Esophagus mucosa (tissue), 1 donor: ENCODE measurements at places on chromosomes 2 and 18. TPM values are rescaled to one million over a fixed set of nuclear protein-coding genes. Genes with fewer than 3 reads are reported as not detected.

GRCh38 chr2:17879137-17879912 lies 858 bp downstream of the KCNS3 start:
- ATAC-seq: peak; percentile 79

DNA sequence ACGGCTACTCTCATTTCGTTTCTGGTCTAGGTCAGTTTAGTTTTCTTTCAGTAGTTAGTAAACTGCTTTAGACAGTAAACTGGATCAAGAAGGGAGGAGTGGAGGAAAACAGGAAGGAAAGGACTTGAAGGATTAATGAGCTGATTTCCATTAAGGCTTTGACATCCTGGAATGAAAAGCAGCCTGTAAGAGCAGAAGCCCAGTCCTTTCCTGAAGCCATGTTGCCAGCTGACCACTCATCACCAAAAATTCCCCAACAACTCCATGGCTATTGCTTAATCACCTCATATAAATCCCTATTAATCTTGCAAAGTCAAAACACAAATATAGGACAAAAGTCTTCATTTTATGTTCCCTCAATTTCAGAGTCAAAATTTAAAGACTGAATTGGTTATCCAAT lies 113.7 kb upstream of the ZFP36L2 start:
- ATAC-seq: no peak

GRCh38 chr2:192416060-192416459 lies 221.3 kb upstream of the TMEFF2 start:
- peak; percentile 45 for ATAC-seq

GRCh38 chr18:79931475-79931874 lies 20.0 kb downstream of the SLC66A2 start:
- no peak for ATAC-seq

DNA sequence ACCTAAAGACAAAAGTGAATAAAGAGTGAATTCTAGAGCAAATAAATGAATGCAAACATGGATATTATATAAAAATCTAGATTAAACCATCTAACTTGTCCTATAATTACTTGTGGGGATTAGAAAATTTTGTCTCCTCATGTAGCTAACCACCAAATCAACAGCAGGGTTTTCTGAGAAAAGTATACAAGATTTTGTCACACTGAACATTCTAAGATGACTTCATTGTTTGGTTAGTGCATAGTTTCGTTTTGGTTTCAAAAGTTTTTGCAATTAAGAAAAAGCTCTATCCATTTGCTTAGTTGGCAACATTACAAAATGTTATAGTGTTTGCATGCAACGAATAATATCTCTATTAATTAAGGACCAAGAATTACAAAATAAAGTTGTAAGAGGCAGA lies 125.0 kb downstream of the LRP2 start:
- ATAC-seq: no peak

- ATAC-seq: no peak
These were observed 57.8 kb downstream of the SPRED2 start for GRCh38 chr2:65374575-65374974.

GRCh38 chr2:8514796-8515758 lies 166.8 kb upstream of the ID2 start:
- peak; percentile 25 for ATAC-seq

- peak; percentile 58 for ATAC-seq
These were observed 4.9 kb downstream of the UCN start for GRCh38 chr2:27303093-27304025.

GRCh38 chr2:230583581-230583980 lies 129.1 kb upstream of the CAB39 start:
- no peak for ATAC-seq

DNA sequence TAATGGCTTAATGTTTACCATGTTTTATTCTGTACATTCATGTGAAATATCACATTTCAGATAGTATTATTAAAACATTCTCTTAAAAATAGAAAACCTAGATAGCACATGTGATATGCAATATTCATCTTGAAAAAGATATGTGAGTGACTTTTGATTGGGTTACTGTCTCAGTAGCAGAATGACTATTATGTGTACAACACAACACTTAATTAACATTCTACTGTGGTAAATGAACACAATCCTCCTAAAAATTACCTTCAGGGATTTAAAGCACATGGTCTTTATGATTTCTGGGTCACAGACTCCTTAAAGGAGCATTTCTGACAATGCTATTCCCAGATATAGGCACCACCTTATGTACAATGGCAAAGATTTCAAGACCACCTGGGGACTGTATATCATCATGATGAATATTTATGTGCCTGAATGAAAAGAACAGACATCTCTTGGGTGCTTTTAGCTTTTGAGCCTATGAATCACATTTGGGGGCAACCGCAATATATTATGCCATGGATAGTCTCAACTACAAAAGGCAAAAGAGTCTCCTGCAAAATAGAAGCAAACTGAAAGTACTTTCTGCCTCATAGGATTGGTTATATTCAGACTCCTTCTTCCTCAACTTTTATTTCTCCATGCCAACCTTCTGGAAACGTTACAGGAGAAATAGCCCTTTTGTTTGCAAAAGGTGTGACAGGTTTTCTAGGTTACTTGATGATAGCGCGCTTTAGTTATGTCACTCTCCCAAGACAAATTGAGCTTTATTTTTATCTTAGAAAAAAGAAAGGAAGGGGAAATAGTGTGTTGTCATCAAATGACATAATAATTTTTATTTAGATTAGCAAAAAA lies 259.0 kb downstream of the CALCRL start:
- no peak for ATAC-seq

GRCh38 chr2:132589966-132590365 lies 80.0 kb downstream of the LYPD1 start:
- no peak for ATAC-seq

DNA sequence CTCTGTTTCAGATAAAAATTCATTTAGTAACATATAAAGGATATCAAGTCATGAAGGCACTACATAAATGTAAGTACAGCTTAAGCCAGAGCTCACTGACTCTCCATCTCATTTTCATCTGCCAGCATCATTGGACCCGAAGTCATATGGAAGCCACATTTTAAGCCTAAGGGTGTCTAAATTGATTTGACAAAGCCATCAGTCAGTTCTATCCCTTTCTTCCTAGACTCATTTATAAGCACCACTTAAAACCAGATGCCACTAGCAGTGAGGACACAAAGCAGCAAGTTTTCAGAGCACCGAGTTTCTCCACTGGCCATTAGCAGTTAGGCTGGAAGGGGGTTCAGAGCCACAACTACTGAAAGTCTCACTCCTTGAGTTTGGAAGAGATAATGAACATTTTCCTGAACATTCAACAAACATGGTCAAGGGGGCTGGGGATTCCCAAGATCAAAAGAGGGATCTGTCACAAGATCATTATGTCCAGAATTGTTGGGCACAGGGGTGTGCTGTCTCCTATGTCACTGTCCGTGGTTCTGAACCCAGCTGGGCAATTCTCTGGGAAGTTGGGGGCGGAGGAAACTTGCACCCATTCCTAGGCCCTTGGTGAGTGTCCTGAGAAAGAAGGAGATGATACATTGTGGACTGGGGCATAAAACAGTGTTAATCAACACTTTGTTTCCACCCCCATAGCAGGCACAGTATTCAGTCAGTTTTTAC lies 158.5 kb upstream of the LMAN1 start:
- no peak for ATAC-seq

GRCh38 chr2:201949181-201949926 lies 84.3 kb upstream of the FZD7 start:
- ATAC-seq: no peak

- ATAC-seq: no peak
These were observed 149.3 kb downstream of the HAUS1 start for GRCh38 chr18:46253498-46253897.

GRCh38 chr2:120703330-120703994 lies 32.2 kb upstream of the GLI2 start:
- ATAC-seq: no peak

DNA sequence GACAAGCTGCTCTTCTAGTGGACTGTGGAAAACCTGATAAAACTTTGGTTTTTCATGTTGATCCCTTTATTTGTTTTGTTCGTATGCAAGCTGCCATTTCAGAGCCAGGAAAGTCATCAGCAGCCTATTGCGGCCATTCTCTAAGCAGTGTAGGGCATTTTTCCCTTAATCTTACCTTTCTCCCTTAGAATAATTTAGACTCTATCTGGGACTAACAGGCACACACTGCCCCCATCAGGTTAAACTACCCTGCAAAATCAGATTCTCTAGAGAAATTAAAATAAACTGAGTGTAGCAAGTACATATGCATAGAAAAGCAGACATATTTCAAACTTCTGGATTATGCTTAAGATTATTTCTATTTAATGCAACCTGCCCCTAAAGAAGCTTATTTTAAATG lies 347.5 kb downstream of the METTL4 start:
- peak; percentile 70 for ATAC-seq

DNA sequence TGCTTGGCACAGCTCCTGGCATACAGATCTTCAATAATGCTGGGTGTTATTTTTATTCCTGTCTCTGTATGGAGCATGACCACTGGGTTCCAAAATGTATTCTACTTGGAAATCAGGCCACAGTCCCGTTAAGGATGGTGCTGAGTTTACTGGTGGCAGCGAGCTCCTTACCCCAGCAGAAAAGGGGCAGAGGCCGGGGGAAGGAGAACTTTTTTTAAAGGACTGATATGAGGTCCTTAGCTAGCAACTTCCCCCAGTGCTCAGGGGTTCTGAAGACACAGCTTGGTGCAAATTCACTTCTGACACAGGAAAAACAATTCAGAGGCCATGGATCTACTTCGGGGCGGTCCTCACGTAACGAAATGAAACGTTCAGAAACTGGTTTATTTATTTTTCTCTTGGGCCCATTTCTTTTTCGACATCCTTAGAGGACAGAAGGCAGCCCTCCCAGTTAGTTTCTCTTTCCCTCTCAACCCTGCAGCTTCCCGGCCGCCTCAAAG lies 872 bp downstream of the RDH14 start:
- ATAC-seq: no peak

DNA sequence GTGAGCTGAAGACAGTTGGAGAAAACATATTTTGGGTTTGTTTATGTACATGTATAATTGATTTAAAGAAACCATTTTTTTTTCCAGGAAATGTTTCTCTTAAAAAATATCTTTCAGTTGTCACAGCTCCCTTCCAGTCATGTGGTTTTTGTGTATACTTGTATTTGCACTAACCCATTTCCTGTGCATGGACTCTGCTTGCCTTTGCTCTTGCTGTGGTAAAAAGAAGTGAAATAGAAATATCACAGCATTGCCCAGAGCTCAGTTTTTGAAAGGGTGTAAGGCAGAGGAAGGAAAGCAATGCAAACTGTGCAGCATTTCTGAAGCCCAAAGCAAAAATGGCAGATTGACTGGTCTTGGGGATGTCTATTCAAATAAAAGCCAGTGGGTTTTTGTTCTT lies 10.4 kb upstream of the DOCK10 start:
- no peak for ATAC-seq

- no peak for ATAC-seq
These were observed 591 bp downstream of the C2orf80 start for GRCh38 chr2:208189069-208189809.

- peak; percentile 84 for ATAC-seq
These were observed 52.8 kb upstream of the IL1RL1 start for GRCh38 chr2:102258386-102259074.

- ATAC-seq: no peak
These were observed 68.0 kb downstream of the SERPINB8 start for GRCh38 chr18:64037812-64038414.

GRCh38 chr2:191427031-191427430 lies 181.8 kb downstream of the MYO1B start:
- ATAC-seq: peak; percentile 18

Gene UGT1A4
- total RNA-seq: 0.80 TPM

Gene TBR1
- not detected for total RNA-seq

Gene ABCG5
- total RNA-seq: not detected

Gene SCYGR4
- total RNA-seq: not detected

Gene HRH4
- total RNA-seq: 0.28 TPM

Gene TPO
- total RNA-seq: 1.2 TPM

Gene PIEZO2
- 0.76 TPM for total RNA-seq

Gene LAMA1
- total RNA-seq: 5.5 TPM

Gene NUP35
- total RNA-seq: 14.2 TPM

Gene POTEE
- total RNA-seq: 0.12 TPM

Gene DUSP28
- total RNA-seq: 3.7 TPM

Gene MSGN1
- not detected for total RNA-seq
